ENCODE measurements at places on chromosomes 11 and 22.

- no peak for DNase-seq
Observed at GRCh38 chr11:59558270-59558643, 46.9 kb downstream of the OR4D9 start.

- no peak for DNase-seq
Observed at GRCh38 chr11:112963368-112963955, 2.2 kb downstream of the NCAM1 start.

DNA sequence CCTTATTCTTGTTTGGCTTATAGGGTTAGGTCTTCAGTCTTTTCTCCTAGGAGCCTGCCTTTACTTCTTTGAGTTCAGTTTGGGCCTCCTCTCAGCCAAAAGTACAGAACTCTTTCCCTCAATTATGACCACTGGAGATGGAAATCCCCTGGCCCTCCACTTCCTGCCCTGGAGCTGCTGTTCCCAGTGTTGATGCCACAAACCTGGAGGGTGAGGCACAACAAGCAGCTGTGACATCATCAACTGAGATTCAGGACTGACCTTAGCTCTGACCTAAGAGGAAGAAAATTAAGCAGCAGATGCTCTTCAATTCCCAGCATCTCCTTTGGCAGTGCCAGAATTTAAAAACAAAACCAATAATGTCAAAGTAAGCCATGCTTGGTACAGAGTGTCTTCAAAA is 3.0 kb downstream of the ABTB2 start:
- no peak for DNase-seq

DNA sequence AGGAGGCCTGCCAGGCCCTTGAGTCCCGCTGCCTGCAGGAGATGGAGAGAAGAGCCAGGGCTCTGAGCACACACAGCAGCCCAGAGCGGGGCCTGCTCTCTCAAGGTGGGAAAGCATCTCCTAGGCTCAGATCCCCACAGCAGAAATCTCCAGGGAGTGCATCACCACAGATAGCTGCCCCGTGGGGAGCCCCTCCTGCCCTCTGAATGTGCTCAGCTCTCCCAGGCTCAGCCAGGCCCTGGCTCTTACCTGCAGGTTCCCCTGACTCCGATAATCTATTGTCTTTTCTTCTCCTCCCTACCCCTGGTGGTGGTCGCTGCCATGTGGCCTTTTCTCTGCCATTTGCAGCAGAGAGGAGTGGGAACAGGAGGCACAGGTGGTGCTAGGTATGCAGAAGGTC is 49.9 kb downstream of the BTG4 start:
- DNase-seq = no peak

DNA sequence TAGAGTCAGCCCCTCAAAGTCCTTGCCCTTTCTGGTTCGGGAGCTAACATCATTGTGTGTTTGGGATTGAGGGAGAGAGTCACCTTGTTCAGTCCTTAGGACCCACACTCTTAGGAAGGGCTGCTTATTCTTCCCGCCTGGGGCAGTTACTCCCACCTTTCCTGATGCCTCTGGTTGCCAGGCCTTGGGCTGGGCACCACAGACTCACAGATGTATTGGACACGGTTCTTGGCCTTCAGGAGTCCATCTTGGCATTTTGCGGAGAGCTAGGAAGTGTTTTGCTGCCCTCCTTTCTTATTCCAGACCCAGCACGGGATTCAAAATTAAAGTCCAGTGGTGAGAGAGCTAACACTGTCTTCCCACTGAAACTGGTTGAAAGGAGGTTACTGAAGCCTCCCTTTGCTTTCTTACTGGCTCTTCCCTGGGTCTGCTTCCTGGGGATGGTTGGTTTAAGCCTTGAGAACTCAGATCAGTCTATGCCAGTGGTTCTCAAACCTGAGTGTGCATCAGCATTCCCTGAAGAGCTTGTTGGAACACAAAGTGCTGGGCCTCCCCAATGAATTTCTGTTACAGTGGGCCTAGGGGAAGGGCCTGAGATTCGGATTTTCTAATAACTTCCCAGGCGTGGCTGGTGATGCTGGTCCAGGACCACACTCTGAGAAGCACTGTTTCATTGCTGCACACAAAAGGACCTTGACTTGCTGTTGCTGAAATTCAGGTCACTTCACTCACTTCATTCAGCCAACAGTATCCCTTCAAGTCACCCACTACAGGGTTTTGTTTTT is 1.4 kb downstream of the OSBP2 start:
- DNase-seq = no peak

DNA sequence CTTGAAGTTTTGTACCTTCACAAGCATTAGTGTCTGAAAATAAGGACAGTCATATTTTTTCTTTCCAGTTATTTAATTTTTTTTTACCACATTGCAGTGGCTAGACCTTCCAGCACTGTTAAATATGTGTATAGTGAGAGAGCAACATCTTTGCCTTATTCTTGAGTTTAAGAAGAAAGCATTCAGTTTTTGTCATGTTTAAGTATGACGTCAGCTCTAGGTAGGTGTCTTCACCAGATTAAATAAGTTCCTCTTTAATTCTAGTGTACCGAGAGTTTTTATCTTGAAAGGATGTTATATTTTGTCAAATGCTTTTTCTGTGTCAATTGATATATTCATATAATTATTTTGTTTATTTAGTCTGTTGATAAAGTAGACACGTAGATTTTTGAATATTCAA is 258.8 kb downstream of the FAM181B start:
- no peak for DNase-seq

- DNase-seq = no peak
Observed at GRCh38 chr11:115892016-115892415, 387.8 kb upstream of the CADM1 start.

DNA sequence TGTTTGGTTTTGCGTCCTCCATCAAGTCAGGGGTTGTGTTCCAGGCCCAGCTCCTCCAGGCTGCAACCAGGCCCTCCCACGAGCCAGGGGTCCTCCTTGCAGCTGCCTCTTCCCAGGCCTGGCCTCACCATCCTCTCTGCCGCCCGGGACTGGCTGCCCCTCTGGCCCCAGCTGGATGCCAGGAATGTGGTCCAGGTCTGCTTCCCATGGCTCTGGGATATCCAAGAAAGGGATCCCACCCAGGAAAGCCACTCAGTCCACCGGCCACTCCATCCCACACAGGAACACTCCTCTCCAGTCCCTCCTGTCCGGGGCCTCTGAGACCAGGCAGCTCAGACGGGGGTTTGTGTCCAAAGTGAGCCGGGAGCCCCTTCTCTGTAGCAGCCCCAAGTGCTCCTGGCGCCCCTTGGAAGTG is 336.4 kb downstream of the BRD1 start:
- DNase-seq = no peak

- no peak for DNase-seq
Observed at GRCh38 chr11:116274521-116274920, 498.3 kb downstream of the BUD13 start.

- DNase-seq = no peak
Observed at GRCh38 chr11:13494051-13494450, 1.7 kb downstream of the PTH start.

DNA sequence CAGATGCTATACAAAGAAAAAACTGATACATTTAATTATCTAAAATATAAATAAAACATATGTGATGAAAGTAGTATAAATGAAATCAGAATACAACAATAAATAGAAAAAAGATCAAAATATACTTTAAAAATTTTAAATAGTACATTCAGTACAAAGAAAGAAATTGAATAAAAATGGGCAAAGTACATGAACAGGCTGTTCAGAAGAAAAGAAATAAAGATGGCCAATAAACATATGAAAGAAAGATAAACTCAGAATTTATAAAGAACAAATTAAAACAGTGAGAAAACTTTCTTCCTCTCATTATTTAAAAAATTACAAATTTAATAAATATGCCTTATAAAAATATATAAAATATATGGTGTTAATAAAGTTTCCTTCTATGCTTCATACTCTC is 50.5 kb upstream of the AMOTL1 start:
- no peak for DNase-seq

- DNase-seq = no peak
Observed at GRCh38 chr11:70579316-70579955, 181.1 kb downstream of the CTTN start.

DNA sequence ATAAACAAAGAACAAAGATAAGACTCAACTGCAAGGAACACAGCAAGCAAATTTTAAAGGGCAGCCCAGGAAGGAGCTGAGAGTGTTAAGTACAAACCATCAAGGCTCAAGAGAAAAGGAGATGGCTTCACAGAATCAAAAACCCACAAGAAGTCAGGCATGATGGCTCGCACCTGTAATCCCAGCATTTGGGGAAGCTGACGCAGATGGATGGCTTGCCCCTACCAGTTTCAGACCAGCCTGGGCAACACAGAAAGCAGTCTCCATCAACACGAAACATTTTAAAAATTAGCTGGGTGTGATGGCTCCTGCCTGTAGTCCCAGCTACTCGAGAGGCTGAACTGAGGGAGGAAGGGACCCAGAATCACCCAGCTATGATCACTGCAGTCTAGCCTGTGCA is 32.6 kb downstream of the MAPK1 start:
- DNase-seq = no peak

DNA sequence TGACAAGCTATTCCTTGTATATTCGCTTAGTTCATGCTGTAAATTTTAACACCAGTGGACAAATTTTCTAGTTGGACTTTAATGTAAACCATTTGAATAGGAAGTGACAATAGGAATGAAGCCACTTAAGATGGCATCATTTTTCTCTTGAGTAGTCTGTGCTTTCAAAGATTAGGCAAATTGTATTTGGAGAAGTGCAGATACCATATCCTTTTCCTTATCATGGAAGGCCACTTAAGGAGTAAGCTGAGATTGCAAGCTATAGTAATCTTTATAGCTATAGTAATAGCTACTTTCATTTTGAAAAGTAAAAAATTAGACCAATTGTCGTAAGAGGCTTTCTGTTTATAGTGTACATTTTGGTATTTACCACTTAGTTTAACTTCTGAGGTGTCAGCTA is 12.8 kb downstream of the CAPRIN1 start:
- DNase-seq = no peak

DNA sequence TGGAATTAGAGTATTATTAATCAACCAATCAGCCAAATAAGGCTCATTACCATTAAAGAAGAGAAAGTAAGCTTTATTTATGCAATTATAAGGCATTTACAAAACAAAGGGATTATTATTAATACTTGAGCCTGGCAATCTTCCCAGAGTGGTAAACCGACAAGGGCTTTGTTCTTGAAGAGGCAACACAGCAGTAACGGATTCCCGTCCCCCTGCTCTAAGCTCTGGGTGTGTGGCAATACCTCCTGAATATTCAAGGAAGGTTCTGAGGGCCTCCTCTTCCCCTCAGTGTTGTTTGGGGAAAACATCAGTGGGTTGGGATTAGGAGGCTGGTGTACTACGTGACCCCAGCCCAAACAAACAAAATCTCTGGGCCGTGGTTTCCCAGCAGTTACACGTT is 176.5 kb downstream of the TENM4 start:
- DNase-seq = no peak

DNA sequence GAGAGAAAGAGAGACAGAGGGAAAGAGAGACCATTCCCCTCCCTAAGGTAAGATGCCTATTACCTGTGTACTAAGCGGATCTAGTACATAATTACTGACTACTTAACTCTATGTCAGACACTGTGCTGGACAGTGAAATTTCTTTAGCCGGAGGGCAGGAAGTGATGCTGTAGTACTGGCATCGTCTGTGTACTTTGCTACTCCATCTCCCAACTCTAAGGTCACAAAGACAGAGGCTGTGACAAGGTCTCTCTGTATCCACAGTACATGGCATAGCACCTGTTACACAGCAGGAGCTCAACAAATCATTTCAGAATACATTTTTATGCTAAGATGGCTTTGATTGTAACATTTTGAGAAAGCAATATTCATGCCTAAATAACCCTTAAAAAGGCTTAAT is 9.0 kb downstream of the BLID start:
- no peak for DNase-seq

DNA sequence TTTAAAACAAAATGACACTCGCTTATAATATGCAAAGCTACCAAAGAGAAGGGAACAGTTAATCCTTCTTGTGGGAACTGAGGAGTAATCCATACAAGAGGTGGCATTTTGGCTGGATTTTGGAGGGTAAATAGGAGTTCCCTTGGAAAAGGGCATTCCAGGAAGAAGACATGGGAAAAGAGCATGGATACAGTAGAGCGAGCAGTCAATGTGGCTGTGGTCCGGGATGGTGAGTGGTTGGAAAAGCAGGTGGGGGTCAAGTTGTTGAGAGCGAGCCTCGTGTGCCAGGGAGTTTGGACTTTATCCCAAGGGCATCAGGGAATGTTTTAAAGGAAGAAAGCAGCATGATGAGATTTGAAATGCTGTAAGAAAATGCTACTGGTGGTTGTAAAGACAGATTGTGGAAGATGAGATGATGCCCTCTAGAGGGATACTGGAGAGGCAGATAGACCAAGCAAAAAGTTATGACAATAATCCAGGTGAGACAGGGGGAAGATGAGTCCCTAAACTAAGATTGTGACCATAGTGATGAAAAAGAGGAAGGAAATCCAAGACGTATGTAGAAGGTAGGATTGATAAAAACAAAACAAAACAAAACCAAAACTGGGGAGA is 3.8 kb upstream of the MMP7 start:
- DNase-seq = peak; percentile 18

GRCh38 chr11:79845002-79845709 is 404.3 kb upstream of the TENM4 start:
- no peak for DNase-seq

DNA sequence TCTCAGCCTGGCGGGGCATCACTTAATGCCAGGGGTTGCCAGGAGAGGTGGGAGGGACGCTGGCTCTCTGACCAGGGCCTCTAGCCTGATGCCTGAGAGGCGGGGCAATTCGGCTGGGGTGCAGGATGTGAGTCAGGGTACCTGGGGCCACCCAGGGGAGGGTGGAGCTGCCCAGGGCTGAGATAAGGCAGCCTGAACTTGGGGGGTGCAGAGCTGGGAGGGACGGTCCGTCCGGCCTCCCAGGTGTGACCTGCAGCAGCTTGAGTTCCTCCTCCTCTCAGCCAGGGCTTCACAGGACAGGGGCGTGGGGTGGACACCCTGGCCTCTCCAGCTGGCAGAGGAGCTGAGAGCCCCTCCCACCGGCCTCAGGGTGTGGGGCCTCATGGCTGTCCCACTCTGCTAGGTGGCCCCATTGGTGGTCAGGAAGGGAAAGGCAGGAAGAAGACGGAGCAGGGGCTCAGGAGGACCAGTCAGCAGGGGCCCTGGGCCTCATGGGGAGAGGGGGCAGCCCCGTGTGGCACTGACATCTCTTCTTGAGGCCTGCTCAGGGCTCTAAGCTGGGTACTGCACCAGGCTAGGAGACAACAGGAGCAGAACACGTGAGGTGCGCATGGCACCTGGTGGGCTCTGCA is 942 bp upstream of the RPS6KA4 start:
- DNase-seq = no peak

GRCh38 chr11:60987577-60988277 is 16.2 kb downstream of the CD6 start:
- no peak for DNase-seq

GRCh38 chr11:16012125-16012751 is 344.1 kb downstream of the SOX6 start:
- no peak for DNase-seq

- no peak for DNase-seq
Observed at GRCh38 chr22:44194569-44194968, 13.8 kb downstream of the PARVG start.

GRCh38 chr11:107858217-107859070 is at the start of gene SLC35F2:
TSS of gene SLC35F2 (minus strand) at chr11:107858787. CDS start at chr11:107858767, 20 bp downstream.
- DNase-seq = peak; percentile 81

Data from Kasumi-1 (cell line).